ENCODE measurements at places on chromosomes 7 and 10.

DNA sequence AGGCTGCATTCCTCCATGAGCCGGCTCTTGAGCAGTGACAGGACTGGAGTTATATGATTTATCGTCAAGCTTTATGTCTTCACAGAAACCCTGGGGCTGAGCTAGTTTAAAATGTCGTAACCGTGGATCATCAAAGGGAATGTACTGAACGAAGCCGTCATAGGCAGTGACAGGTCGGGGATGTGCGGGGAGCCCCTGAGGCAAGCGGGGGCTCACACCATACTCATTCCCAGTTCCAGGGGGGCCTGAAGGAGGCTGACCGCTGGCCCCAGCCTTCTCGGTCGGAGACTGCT, 30.7 kb downstream of the JCAD start:
- no peak for DNase-seq

DNA sequence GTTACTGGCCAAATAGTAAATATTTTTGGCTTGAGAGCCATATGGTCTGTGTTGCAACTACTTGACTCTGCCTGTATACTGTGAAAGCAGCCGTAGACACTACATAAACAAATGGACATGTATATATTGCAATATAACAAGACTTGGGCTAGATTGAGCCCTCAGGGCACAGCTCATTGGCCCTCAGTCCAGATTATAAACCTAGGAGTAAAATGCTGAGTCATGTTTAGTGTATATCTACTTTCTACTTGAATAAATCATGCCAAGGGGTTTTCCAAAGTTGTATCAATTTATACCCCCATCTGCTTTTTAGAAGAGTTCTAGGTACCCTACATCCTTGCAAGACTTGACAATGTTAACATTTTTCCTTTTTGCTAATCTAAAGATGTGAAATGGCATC, 27.4 kb upstream of the POU6F2 start:
- no peak for DNase-seq

GRCh38 chr10:110284262-110284661, 20.5 kb downstream of the SMNDC1 start:
- no peak for DNase-seq

DNA sequence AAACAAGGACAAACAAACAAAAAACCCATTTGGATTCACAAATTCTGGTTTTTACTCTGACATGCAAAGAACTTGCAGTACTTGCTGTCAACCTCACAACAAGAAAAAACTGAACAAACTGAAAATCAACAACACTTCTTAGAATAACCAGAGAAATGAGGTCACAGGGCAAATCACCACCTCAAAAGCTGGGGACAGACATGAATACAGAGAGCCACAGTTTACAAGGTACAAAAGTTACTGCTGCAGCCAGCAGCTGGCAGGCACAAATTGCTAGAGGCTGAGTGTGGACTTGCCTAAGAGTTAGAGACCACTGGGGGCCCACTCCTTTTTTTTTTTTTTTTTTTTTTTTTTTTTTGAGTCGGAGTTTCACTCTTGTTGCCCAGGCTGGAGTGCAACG, 15.0 kb upstream of the RNF32 start:
- no peak for DNase-seq

DNA sequence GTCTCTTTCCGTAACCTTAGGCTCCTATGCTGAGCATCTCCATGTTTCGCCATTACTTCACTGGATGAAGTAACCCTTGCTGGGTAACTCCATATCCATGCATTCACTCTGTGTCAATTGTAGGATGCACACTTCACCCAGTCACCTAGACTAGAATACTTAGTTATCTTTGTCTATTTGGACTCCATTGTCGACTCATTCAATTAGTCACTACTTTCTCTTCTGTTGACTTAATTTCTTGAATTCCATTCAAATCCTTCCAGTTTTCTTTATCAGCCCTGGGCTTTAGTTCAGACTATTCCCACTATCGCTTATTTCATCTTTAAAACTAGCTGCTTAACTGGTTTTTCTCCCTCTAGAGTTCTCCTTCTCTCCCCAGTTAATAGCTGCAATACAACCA, 111.3 kb upstream of the TNS3 start:
- no peak for DNase-seq

DNA sequence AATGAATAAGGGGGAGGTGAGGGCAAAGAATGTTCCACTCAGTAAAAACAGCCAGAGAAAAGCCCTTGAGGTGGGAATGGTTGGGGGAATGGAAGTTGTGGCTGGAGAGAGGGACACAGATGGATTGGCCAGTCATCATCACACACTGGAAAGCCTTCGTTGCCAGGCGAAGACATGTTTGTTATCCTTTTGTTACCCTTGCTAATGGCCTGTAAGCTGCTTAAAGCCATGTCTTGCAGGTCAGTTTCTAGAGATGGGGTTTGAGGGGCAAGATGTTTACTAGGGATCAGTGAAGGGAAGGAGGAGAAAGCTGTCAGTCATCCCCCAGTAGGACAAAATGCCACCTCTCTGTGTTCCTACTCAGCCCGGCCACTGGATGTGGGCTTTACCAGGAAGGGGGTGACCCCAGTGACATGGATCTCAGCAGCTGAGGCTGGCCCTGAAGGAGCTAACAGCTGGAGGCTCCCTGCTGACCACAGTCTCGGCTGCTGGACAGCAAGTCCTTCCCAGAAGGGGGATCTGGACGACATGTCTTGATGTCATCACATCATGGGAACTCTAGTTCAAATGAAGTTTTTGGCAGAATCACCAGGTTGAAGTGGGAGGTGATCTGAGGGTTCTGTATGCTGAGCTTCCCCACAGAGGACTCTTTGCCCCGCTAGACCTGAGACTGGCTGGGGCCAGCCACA, 66.2 kb downstream of the TBXAS1 start:
- DNase-seq, result no peak

GRCh38 chr7:151080067-151080521, 515 bp downstream of the FASTK start:
- DNase-seq, result no peak

GRCh38 chr7:82080254-82080927, 310.5 kb upstream of the HGF start:
- no peak for DNase-seq

DNA sequence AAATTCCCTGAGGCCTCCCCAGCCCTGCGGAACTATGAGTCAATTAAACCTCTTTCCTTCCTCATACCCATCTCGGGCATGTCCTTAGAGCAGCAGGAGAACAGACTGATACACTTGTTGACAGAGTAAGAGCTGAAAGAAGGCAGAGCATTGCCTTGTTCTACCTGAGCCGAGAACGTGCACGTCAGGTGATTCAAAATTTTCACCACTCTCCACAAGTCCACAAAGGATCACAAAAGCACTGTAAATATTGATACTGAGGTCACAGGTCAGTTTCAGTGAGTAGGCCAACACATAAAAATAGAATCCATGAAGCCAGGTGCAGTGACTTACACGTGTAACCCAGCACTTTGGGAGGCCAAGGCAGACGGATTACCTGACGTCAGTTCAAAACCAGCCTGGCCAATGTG, 27.8 kb downstream of the DCLRE1C start:
- no peak for DNase-seq

DNA sequence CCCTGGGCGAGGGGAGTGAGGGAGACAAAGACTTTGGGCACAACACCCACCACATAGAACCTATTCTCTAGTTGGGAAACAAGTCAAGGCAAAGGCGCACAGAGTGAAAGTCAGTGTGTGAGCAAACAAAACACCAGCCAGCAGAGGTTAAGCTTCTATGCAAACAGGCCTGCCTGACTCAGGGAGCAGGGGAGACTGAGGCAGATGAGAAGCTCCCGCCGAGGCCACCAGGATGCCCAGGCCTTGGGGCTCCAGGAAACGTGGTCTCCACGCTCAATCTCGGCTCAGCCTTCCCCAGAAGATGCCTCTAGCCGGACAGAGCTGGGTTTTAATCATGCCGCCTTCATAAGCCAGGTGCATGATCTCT, 74.1 kb upstream of the KCNMA1 start:
- DNase-seq, result no peak

DNA sequence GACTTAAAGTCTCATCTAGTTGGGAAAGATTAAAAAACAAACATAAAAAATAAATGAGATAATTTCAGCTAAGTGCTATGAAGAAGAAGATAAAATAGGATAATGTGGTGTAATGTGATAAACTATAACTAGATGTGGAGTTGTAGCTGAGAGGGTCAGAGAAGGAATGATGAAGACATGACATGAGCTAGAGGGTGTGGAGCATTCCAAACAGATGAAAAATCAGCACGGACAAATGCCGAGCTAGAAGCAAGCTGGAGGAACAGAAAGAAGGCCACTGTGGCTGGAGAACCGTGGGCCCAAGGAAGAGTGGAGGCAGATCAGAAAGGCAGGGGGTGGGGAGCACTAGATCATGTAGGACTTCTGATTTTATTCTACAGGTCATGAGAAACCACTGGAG, 70.6 kb downstream of the CDK6 start:
- no peak for DNase-seq

GRCh38 chr7:70193514-70193913, 595.2 kb downstream of the AUTS2 start:
- no peak for DNase-seq

DNA sequence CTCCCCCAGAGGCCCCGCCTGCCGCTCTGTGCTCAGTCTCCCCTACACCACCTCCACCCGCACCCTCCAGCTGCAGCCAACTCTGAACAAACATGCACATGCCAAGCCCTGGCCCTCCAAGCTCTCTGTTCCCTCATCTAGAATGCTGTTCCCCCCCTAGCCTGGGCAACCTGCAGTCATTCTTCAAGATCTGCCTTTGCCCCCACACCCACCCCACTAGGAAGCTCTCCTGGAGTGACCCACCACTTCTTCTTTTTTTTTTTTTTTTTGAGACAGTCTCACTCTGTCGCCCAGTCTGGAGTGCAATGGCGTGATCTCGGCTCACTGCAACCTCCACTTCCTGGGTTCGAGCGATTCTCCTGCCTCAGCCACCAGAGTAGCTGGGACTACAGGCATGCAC, 13.7 kb downstream of the MYL10 start:
- no peak for DNase-seq

DNA sequence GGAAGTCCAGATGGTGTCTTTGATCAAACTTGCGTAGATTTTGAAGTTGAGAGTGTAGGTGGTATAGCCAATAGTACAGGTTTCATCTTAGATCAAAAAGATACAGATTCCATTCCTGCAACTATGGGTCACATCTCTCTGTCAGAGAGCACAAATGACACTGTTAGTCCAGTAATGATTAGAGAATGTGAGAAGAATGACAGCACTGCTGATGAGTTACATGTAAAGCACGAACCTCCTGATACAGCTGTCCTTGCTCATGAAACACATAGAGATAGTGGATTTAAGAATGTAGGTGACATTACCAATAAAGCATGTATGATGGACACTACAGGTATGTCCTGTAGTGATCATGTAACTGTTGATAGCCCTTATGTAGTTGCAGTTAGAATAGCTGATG, 59.1 kb downstream of the LOXL4 start:
- DNase-seq, result no peak

DNA sequence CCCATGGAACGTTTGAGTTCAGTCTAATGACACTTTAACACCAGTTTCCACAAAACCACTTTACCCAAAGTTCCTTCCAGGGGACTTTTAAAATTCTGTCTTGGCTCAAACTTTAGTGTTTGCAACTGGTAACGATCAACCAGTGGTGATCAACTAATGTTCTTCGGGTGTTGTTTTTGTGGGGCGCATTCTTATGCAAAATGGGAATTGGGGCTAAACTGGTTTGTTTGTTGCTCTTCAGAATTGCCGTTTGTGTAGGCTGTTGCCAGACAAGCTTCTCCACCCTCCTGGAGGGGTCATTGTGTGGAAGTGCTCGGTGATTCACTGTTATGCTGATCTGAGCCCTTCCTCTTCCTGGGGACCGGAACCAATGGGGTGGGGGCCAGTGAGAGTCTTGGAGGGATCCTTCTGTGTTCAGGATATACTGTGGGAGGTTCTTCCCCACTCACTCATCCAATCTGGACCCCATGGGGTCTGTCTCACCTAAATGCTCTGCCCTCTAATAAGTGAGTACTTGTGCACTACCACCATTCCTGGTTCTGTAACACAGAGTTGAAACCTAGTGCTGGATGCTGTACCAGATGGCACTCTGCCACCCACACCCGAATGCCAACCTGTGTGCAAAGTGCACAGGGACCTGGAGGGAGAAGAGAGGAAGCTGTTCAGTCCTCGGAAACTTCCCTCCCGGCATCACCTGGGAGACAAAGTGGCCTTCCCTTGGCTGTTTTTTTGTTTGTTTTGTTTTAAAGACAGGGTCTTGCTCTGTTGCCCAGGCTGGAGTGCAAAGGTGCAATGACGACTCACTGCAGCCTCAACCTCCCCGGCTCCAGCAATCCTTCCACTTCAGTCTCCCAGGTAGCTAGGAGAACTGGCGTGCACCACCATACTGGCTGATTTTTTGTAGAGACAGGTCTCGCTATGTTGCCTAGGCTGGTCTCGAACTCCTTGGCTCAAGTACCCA, 2.1 kb downstream of the NFE2L3 start:
- DNase-seq, result no peak

DNA sequence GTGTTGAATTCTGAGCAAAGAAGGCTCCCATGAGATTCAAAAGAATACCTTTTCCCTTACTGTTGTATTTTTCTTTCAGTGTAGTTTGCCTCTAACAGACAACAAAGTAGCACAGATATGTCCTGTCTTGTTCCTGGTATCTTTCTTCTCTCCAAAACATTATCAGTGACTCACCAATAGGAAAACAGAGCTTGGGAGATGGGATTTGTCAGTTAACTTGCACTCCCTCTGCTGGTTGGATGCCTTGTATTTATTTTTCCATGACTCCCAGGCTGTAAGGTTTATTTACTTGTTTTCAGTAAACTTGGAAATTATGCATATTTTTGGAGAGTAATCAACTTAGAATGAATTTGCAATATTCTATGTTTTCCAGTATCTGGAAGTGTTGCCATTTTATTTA, 129.7 kb downstream of the SAMD9 start:
- no peak for DNase-seq

DNA sequence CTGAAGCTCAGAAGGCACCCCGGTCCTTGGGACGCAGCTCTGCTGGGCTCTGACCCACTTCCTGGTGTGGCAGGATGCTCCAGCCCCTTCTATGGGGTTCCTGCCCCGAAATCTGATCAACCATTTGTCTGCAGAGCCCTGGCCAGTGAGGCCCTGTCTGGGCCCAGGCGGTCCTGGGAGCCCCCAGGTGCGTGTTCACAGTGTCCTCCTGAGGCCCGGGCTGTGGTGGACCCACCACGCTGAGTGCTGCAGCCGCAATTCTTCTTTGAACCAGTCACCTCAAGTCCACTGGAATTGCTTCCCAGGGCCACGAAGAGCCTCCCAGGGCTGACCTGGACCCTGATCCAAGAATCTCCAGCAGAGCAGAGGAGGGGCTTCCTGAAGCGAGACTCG, 19.1 kb downstream of the KNDC1 start:
- DNase-seq, result no peak

GRCh38 chr7:24477398-24478136, 95.7 kb upstream of the PALS2 start:
- peak; percentile 42 for DNase-seq

GRCh38 chr10:119129721-119130120, 25.8 kb downstream of the DENND10 start:
- no peak for DNase-seq

- DNase-seq, result no peak
Observed at GRCh38 chr10:75377869-75378268, 23.7 kb downstream of the ZNF503 start.

DNA sequence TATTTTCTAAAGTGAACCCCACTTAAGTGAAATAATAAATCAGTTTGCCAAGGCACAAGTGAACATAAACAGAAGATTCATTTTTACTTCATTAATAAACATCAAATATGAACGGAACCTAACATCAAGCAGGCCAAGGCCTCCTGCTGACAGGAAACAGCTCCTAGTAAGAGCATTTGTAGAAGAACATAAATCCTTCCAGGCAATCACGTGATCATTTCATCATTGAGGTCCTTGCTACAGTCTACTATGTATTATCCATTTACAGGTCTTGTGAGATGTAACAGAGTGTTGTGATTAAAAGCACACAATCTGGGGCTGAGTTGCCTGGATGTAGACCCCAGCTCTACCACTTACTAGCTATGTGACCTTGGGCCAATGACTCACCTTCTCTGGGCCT, 70.6 kb downstream of the CALD1 start:
- no peak for DNase-seq

Data from HS-27A (cell line).